Cardiac muscle cell (in vitro differentiated cells and primary cell): ENCODE measurements at places on chromosomes 16 and 17.

DNA sequence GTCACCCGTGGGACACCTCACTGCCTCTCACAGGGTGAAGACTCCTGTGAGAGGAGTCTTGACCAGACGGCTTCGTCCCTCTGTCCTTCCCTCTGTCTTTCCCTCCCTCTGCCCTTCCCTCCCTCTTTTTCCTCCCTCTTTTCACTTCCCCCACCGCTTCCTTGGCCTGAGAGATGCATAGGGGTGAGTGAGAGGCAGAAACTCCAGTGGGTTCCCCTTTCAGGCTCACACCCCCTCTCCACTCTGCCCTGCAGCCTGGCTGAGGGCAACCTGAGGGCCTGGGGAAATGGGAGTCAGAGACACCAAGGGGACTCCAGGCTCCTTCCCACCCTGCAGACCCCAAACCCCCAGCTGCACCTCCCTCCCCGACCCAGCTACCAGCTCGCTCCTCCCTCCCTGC, 14.6 kb upstream of the KRT17 start:
- no peak overlapping the region for H3K4me3 ChIP-seq
- H3K4me1 ChIP-seq: no peaks in the 10 kb centered on the region
- no peak overlapping the region for H3K27ac ChIP-seq
- H3K36me3 ChIP-seq: no peaks in the 10 kb centered on the region

DNA sequence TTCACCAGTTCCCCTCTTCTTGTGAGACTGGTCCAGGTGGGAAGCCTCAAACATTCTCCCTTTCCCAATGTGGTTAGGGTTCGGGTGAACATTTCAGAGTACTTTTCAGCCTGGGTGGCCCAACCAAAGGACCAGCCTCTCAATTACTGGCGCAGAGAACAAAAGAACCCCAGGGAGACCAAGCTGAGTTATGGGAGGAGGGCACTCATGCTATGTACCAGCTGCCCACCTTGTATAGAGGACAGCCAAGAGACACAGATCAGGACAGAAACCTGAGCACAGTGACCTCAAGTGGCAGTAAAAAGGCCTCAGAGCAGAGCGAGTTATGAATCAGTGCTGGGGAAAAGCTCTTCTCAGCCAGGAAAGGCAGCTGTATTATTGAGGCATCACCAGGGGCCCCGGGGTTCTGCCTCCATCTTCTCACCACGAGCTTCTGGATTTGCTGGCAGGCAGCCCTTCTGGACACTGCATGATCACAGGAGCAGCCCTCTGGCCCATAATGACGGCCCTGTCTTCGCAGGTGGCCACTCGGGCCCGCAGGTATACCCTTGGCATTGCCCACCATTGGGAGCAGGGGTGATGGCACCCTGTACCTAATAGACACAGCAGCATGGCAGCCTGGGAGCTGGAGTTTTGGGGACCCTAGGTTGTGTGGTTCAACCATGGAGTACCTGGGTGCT, 3.8 kb downstream of the G6PC3 start:
- H3K27ac ChIP-seq: peak overlapping the region; percentile 0
- DNase-seq: no peak
- H3K4me3 ChIP-seq: no peak overlapping the region
- no peaks in the 10 kb centered on the region for H3K27me3 ChIP-seq
- peaks cover 15% of the 10 kb centered on the region for H3K4me1 ChIP-seq

GRCh38 chr16:87416826-87417527, 24.8 kb downstream of the MAP1LC3B start:
- no peaks in the 10 kb centered on the region for H3K4me1 ChIP-seq
- peaks cover 23% of the 10 kb centered on the region for H3K36me3 ChIP-seq
- H3K4me3 ChIP-seq: no peak overlapping the region
- H3K27ac ChIP-seq: no peak overlapping the region

GRCh38 chr17:71360301-71360700, 760.5 kb upstream of the SOX9 start:
- H3K4me3 ChIP-seq: no peak overlapping the region
- no peaks in the 10 kb centered on the region for H3K36me3 ChIP-seq
- H3K27me3 ChIP-seq: no peaks in the 10 kb centered on the region
- no peak overlapping the region for H3K27ac ChIP-seq
- no peaks in the 10 kb centered on the region for H3K4me1 ChIP-seq

DNA sequence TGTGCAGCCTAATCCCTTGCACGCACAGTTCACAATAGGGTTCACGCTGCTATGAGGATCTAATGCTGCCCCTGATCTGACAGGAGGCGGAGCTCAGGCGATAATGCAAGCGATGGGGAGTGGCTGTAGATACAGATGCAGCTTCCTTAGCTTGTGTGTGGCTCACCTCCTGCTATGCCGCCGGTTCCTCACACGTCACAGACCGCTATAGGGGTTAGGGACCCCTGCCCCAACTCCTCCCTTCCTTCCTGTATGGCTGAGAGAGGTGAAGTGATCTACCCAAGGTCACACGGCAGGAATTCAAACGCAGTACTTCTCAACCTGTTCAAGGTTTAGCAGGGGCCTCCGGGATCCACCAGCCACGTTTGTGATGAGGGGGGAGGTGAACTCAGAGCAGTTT, 13.4 kb upstream of the PLLP start:
- no peak for DNase-seq
- no peak overlapping the region for H3K4me3 ChIP-seq
- no peaks in the 10 kb centered on the region for H3K4me1 ChIP-seq
- H3K27me3 ChIP-seq: no peaks in the 10 kb centered on the region
- no peak overlapping the region for H3K27ac ChIP-seq
- no peaks in the 10 kb centered on the region for H3K36me3 ChIP-seq

GRCh38 chr17:27466376-27466742, 10.1 kb downstream of the KSR1 start:
- H3K27me3 ChIP-seq: no peaks in the 10 kb centered on the region
- H3K27ac ChIP-seq: no peak overlapping the region
- no peak for DNase-seq
- peaks cover 5% of the 10 kb centered on the region for H3K4me1 ChIP-seq
- H3K4me3 ChIP-seq: no peak overlapping the region

GRCh38 chr16:85459529-85460251, 153.4 kb upstream of the GSE1 start:
- no peaks in the 10 kb centered on the region for H3K27me3 ChIP-seq
- DNase-seq: peak; percentile 47
- H3K27ac ChIP-seq: peak overlapping the region; percentile 97
- peaks cover 80% of the 10 kb centered on the region for H3K4me1 ChIP-seq
- H3K36me3 ChIP-seq: no peaks in the 10 kb centered on the region
